ENCODE measurements at places on chromosomes 3 and 15. TPM values are rescaled to one million over a fixed set of nuclear protein-coding genes. Genes with fewer than 3 reads are reported as not detected.

Gene AGTR1
- 24.3 TPM for polyA plus RNA-seq

Gene RAB7A
- 259 TPM for polyA plus RNA-seq

Gene HIGD2B
- not detected for polyA plus RNA-seq

Gene TLR9
- 0.28 TPM for polyA plus RNA-seq

Gene CYP1A1
- 0.04 TPM for polyA plus RNA-seq

Gene C3orf85
- 18.6 TPM for polyA plus RNA-seq

Gene IL5RA
- polyA plus RNA-seq = 0.48 TPM

Gene GRAMD1C
- 19.0 TPM for polyA plus RNA-seq

Gene KLF15
- polyA plus RNA-seq = 18.3 TPM

Gene CELSR3
- polyA plus RNA-seq = 1.2 TPM

Gene EPHA3
- polyA plus RNA-seq = 5.4 TPM

Gene PP2D1
- 0.36 TPM for polyA plus RNA-seq

Gene CHRNB4
- 3.0 TPM for polyA plus RNA-seq

Gene GAP43
- 1.00 TPM for polyA plus RNA-seq

Gene C2CD4A
- 0.28 TPM for polyA plus RNA-seq

Gene SLC27A2
- polyA plus RNA-seq = 46.9 TPM

Gene MINAR1
- 1.6 TPM for polyA plus RNA-seq

Gene SLC7A14
- 2.3 TPM for polyA plus RNA-seq

Gene GOLIM4
- 104 TPM for polyA plus RNA-seq

Gene HRH1
- 2.2 TPM for polyA plus RNA-seq

Gene CDCP1
- polyA plus RNA-seq = 1.4 TPM

Measured in renal pelvis (tissue), 12 donors.